ENCODE measurements at places on chromosomes 3 and 15. TPM values are rescaled to one million over a fixed set of nuclear protein-coding genes. Genes with fewer than 3 reads are reported as not detected.
A peak's percentile ranks its signal among the peaks of the same experiment; 100 is the strongest.

RLBP1 gene
- total RNA-seq: not detected

TMEM212 gene
- not detected for total RNA-seq

RYR3 gene
- not detected for total RNA-seq

NR2E3 gene
- total RNA-seq: not detected

DAZL gene
- not detected for total RNA-seq

SI gene
- total RNA-seq: not detected

NTRK3 gene
- 0.85 TPM for total RNA-seq

PPM1L gene
- total RNA-seq: 2.2 TPM

TOP2B gene
- 134 TPM for total RNA-seq

GRCh38 chr3:105369500-105370371 lies 3.0 kb downstream of the ALCAM start:
- peak overlapping the region; percentile 84 for H3K4me3 ChIP-seq
- H3K27me3 ChIP-seq: peaks cover 14% of the 10 kb centered on the region
- H3K27ac ChIP-seq: peak overlapping the region; percentile 97

DNA sequence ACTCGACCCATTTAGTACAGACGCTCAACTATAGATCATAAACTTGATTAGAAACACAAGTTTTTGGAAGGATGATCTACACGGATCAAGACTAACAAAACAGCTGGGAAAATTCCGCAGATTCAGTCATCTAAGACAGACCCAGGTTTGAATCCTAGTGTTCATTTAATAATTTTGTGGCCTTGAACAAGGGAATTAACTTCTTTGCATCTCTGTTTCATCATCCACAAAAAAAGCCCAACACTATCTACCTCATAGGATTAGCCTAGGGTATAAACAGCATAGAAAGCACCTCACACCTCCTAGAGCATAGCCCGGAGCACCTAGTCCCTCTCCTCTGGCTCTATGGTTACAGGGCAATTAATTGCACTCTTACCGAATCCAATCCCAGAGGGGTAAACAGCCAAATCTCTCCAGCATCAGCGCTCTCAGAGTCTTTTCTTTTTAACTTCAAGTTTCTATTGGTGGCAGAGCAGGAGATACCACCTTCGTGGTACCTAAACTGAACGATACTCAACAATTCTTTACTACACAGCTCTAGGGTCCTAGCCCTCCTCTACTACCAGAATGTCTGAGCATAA lies 3.5 kb downstream of the TBL1XR1 start:
- no peaks in the 10 kb centered on the region for H3K27me3 ChIP-seq
- H3K4me1 ChIP-seq: peaks cover 44% of the 10 kb centered on the region
- no peak for DNase-seq
- H3K27ac ChIP-seq: peak overlapping the region; percentile 99
- peaks cover 17% of the 10 kb centered on the region for H3K36me3 ChIP-seq

DNA sequence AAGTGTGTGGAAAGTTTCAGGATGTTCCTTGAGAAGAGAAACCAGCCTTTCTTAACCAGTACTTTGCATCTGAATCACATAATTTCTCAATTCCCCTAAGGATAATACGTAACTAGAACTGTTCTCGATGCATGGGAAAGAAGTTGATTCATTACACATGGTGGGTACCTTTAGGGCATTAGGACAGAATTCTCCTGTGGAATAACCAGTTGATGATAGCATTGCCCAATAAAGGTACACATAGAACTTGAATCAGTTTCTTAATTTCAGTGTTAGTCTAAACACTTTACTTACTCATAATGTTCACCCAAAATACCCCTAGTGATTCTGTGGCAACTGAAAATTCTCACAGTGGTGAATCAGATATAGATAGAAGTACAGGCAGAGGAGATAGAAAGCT lies 1030.9 kb downstream of the ROBO1 start:
- H3K4me1 ChIP-seq: no peaks in the 10 kb centered on the region
- no peak for DNase-seq
- no peaks in the 10 kb centered on the region for H3K27me3 ChIP-seq

DNA sequence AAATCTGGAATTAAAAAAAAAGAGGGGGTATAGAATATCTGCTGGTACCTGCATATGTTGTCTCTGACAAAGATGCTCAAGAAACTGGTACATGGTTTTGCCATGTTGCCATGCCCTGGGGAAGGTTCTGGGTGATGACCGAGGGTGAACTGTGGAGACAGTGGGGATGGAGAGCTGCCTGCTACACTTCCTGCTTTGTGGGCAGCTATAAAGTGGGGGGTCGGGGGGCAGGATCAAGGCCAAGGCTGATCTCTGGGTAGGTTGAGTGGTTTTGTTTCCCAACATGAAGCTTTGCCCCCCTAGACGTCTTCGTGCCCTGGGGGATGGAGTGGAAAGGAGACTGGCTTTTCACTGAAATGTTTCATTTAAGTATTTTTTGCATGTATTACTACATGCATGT lies 74.6 kb downstream of the IQSEC1 start:
- H3K27me3 ChIP-seq: no peaks in the 10 kb centered on the region
- no peak overlapping the region for H3K4me3 ChIP-seq
- H3K27ac ChIP-seq: no peak overlapping the region
- no peak for DNase-seq
- H3K4me1 ChIP-seq: peaks cover 62% of the 10 kb centered on the region

DNA sequence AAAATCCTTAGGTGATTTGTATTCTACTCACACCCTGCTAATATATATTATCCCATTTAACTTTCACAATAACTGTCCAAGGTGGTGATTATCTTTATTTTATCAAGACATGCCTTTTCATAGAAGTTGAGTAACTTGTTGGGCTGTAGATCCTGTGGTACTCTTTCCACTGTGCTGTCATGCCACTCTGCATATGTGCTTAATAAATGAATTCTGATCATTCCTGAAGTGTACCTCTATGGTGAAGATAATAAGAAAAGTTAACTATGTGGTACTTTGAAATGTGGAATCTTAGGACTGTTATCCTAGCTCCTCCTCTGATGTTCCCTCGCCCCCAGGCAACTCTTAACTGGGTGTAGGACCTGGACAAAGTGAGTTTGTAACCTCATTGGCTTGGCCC lies 5.2 kb downstream of the SNRK start:
- no peaks in the 10 kb centered on the region for H3K27me3 ChIP-seq
- H3K36me3 ChIP-seq: peaks cover 12% of the 10 kb centered on the region
- peaks cover 72% of the 10 kb centered on the region for H3K4me1 ChIP-seq
- DNase-seq: no peak
- peak overlapping the region; percentile 94 for H3K27ac ChIP-seq

GRCh38 chr15:43880406-43881194 lies 53.8 kb downstream of the WDR76 start:
- H3K36me3 ChIP-seq: peaks cover 42% of the 10 kb centered on the region
- H3K4me1 ChIP-seq: no peaks in the 10 kb centered on the region
- no peaks in the 10 kb centered on the region for H3K27me3 ChIP-seq

GRCh38 chr3:9793161-9793781 lies 389 bp downstream of the ARPC4 start:
- H3K27me3 ChIP-seq: no peaks in the 10 kb centered on the region
- peaks cover 63% of the 10 kb centered on the region for H3K4me1 ChIP-seq
- H3K4me3 ChIP-seq: peak overlapping the region; percentile 99
- peak; percentile 57 for DNase-seq
- H3K27ac ChIP-seq: peak overlapping the region; percentile 99
